ENCODE measurements at places on chromosomes 1 and 21.

GRCh38 chr1:46485564-46486431 is 3.8 kb upstream of the DMBX1 start:
- no peak for DNase-seq

- DNase-seq: no peak
Measured at GRCh38 chr1:93080179-93080823, 1.2 kb downstream of the MTF2 start.

GRCh38 chr1:24224761-24225160 is 37.7 kb upstream of the IFNLR1 start:
- no peak for DNase-seq

- DNase-seq: no peak
Measured at GRCh38 chr1:26015358-26015757, 6.2 kb upstream of the EXTL1 start.

DNA sequence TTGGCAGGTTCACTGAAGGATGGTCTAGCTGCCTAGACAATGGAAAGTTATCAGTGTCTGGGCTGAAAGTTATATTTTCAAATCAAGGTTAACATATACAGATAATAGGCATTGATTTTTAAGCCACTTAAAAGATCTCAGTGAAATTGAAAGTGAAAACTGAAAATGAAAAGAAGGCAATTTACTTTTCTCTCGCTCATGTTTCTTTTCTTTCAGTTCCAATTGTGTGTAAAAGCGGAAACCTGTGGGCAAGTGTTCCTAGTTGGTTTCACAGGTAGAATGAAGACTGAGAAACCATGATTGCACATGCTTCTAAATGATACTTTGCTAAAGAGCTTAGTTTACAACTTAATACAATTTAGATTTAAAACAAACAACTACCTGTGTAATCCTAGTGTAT is 383.7 kb downstream of the ZP4 start:
- no peak for DNase-seq

DNA sequence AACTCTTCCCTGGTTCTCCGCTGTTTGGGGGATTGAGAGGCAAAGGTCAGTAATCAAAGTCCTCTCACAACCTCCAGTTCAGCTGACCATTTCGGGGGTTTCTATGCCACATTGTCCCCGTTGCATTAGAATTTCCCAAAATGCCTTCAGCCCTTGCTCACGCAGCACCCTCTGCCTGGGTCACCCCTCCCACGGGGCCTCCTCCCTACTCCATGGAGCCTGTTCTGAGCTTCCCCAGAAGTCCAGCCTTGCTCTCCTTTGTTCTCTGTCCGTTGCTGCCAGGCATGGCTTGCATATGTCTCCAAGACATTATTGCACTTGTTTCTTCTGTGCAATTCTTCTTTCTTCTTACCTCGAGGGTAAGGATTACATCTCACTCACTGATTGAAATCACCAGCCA is 16.5 kb downstream of the DMRTB1 start:
- no peak for DNase-seq

- DNase-seq: no peak
Measured at GRCh38 chr21:38740090-38740489, 65.6 kb upstream of the ETS2 start.

DNA sequence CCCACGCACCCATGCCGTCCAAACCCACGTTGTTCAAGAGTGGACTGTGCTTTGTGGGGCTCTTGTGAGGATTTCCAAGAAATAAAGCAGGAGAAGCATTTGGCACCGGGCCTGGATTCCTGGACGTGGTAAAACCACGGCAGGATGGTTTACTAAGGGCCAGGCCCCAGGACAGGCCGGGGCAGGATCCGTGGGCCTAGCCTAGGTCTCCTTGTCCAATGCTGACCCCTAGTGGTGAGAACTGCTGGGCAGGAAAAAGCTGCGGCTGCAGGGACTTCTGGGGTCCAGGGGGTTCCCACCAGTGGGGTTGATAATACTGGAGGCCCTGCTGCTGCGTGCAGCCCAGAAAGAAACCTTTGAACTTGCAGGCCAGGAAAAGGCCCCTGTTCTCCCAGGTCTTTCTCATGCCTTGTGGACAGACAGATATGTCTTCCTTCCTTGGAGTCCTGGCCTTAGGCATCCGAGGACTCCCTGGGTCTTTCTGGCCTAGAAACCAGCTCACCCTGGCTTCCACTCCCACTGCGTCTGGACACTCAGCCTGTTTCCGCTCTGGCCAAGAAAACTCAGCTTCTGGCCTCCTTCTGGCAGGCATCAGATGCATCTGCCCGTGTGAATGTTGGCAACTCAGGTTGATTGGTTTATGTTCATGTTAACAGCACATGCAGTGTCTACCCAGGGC is 106.9 kb upstream of the TMEM51 start:
- peak; percentile 28 for DNase-seq

DNA sequence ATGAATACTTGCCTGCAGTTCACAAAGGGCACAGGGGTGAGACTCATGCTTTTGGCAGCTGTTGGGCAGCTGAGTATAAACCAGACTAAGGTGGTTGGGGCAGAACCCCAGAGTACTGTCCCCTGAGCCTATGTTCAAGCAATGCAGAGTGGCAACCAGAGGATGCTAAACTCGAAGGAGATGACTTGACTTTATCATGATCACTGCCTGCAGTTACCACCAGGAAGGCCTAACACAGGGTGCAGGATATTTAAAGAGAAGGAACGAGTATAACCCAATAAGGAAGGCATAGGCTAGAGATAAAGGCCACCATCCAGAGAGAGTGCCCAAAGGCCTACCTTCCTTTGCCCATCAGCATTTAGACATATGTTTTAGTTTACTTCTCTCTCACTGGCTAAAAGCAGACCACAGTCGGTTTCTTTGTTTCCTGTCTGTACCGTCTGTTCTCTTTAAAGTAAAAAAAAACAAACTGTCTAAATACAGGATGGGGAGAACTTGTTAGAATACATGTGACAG is 83.3 kb downstream of the MPZL1 start:
- DNase-seq: no peak

DNA sequence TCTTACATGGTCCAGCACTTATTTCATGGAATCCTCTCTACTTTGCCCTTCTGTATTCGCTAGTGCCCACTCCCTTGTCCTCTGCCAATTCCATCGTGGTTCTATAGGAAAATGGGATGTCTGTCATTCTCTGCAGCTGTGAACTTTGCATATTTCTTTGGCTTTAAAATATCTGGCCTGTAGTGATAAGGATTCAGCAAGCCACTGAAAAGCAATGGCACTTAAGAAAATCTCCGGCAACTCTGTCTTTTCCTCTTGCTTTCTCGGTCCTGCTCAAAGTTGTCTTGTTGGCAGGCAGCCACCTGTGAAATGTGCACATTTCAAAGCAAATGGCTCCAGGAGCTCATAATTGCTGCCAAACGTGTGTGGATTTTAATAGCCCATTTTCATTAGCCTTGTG is 91.8 kb downstream of the CHD1L start:
- no peak for DNase-seq

DNA sequence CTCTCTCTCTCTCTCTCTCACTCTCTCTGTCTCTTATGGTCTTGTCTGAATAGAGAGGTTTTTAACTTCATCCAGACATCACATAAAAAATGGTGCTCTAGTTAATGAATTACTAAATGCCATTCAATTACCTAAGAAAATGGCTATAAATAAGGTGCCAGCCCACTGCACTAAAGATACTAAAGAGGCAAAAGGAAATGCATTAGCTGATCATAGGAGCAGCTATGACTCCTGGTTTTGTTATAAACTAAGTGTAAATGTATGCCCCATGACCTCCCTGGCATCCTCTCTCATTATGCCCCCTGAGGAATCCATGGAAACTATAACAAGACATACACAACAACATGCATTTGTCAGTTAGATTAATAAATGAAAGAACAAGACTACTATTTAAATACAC is 57.5 kb upstream of the PDC start:
- DNase-seq: no peak

DNA sequence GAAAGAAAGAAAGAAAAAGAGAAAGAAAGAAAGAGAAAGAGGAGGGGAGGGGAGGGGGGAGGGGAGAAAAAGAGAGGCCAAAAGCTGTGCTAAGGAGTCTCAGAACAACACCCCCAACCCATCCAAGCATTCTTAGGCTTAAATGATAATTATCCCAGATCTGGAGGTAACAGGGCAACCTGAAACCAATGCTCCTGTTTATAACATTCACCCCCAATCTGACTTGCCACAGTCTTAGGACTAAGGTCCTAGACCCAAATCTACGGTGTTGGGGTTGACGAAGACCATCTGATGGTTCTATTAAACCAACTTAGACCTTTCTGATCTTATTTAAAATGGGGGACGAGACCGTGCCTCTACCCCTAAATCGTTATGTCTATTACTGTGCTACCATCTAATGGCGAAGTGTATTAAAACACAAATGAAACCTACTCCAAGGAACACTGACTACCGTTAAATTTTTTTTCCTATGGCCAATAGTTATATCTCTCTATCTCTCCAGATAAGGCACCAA is 119.3 kb upstream of the CDC42BPA start:
- DNase-seq: no peak

DNA sequence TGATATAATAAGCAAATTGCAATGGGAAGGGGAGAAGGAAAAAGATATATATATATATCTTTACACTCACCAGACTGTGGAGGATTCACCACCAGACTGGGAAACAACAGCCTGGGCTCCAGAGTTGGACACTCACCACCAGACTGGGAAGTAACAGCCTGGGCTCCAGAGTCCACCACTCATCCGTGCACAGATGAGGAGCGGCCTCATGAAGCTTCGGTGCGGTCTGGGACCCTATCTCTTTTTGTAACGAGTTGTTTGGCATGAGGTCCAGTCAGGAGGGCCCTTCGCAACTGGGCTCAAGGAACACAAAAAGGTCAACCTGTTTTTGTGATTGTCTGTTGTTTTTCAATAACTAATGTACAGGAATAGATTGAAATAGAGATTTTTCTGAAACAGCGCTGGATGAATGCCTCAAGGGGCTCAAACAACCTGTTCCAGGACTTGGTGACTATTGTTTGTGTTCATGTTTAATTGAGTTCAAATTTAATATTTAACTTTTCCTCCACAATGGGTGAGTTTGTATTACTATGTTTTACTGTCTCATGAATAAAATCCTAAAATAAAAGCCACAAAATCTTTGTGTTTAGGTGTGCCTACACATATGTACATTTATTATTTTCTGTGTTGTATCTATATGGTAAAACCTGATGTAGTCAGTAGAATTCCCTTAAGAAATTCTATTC is 40.1 kb downstream of the S100A10 start:
- DNase-seq: no peak

DNA sequence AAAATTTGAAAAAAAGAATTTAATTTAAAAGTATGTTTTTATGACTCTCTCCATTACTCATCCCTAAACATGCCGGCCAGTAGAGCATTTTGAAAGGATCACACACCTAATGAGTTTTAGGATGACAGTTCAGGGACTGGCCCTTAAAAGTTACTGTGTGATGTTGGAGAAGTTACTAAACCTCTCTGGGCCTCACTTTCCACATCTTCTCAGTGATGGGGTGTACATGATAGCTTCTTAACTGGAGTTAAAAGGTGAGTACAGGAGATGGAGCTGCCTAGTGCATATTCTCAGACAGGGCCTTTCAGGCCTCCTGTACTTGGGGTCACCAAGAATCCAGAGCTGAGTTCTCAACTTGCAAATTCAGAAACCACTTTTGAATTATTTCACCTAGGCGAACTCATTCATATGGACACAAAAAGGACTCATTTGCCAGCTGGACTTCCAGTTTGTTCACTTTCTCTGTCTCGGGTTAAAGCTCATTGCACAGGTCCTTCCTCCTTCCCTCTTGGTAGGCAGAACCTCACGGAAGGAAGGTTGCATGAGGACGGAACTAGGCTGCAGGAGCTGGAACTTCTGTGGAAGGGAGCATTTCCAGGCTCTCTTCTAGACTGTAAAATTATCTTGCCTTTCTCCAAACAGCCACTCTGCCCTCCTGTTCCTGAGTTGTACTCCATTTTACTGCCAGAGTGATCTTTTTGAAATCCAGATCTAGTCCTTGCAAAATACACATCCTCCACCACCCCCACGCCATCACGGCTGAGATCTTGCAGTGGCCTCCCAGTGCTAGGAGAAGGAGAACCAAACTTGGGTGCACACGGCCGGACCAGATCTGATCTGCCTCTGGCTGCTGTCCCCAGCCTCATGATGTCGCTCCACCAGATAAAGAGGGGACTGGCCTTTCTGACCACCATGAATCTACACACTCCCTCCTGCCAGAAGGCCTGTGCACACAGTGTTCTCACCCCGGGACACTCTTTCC is 4.3 kb upstream of the SLC30A1 start:
- no peak for DNase-seq
